ENCODE measurements at places on chromosomes 1 and 21.

- no peak for DNase-seq
Measured at GRCh38 chr1:71630073-71630472, 549.2 kb upstream of the ZRANB2 start.

- DNase-seq: no peak
Measured at GRCh38 chr1:18776777-18777176, 82.7 kb downstream of the TAS1R2 start.

GRCh38 chr1:111882559-111882958, 106.9 kb downstream of the KCND3 start:
- no peak for DNase-seq

DNA sequence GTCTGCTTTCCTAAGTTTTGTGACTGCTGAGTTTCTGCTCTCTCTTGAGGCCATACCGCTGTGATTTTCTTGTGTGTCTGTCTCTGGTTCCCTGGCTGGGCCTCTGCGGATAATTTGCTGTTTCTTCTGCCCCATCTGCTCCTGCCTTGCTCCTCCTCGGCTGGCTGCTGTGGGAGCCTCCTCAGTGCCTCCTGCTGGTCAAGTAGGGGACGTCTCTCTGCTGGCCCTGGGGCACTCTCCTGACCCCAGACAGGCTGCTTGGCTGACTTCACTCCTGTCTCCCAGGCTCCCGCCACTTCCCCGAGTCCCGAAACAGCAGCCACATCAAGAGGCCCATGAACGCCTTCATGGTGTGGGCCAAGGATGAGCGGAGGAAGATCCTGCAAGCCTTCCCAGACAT, 28.5 kb downstream of the ETNK2 start:
- no peak for DNase-seq

GRCh38 chr1:11078631-11079030, 18.8 kb upstream of the SRM start:
- no peak for DNase-seq

DNA sequence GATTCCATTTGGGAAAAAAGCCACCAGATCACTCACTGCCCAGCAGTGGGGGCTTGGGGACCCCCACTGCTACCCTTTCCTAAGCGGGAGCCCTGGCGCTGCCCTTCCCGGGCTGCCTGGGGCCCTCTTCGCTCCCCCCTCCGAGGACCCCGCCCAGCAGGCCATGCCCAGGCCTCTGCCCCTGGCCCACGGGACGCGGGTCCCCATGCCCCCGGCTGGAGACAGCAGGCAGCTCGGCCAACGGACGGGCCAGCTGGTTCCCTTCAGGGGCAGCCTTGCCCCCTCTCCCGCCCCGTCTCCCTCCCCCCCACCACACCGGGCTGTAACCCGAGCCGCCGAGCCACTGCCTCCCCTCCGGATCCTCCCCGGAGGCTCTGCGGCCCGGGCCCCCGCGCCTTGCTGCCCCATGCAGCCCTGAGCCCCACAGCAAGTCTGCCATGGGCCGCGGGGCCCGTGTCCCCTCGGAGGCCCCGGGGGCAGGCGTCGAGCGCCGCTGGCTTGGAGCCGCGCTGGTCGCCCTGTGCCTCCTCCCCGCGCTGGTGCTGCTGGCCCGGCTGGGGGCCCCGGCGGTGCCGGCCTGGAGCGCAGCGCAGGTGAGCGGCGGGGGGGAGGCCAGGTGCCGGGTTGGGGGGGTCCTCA, at the start of gene MMP23B:
Gene MMP23B (plus strand): TSS at position 392 of the 639 bp plus-strand sequence. CDS start 46 bp downstream, at position 438.
- DNase-seq: no peak
